AG10803 (cell line): ENCODE measurements at places on chromosomes 12 and 14.

DNA sequence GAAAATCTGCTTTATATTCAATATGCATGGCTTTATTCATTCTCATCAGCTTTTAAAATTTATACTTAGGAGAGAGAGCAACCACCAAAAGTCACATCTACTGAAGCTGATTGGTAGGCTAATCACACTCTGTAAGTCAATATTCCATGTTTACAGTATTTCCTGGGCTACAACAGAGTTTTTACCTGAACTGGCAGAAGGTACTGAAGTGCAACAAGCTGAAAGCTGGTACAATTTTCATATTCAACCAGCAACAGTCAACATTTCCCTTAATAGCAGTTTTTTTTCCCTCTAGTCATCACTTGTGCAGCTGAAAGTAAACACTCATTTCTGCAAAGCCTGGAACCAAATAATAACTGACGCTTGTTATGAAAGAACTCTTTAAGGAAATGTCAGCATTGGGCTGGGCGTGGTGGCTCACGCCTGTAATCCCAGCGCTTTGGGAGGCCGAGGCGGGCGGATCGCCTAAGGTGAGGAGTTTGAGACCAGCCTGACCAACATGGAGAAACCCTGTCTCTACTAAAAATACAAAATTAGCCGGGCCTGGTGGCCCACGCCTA lies 12.9 kb downstream of the BRAP start:
- no peak for DNase-seq

DNA sequence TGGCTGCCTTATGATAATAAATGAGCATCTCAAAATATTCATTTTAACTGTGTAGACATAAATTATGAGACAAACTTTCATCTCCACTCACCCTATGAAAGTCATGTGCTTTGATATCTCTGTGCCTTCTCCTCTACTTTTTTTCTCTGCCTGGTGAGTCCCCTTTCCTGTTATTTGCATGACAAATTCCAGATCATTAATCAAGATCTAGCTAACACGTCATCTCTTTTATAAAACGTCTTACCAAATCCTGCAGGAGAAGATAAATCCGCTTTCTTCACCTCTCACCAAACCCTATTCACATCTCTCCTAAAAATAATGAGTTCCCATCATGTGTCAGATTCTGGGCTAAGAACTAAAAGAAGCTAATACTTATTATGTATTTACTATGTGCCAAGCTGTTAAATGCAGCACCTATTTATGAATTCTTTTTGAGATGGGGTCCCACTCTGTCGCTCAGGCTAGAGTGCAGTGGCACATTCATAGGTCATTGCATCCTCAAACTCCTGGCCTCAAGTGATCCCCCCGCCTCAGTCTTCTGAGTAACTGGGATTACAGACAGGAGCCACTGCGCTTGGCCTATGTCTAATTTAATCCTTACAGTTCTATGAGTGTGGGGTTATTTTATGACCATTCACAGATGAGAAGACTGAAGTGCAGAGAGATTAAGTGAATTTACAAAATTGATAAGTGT lies 26.7 kb downstream of the SPX start:
- DNase-seq = no peak

- DNase-seq = peak; percentile 88
Observed at GRCh38 chr12:18998343-18999261, 130.9 kb upstream of the PLEKHA5 start.

DNA sequence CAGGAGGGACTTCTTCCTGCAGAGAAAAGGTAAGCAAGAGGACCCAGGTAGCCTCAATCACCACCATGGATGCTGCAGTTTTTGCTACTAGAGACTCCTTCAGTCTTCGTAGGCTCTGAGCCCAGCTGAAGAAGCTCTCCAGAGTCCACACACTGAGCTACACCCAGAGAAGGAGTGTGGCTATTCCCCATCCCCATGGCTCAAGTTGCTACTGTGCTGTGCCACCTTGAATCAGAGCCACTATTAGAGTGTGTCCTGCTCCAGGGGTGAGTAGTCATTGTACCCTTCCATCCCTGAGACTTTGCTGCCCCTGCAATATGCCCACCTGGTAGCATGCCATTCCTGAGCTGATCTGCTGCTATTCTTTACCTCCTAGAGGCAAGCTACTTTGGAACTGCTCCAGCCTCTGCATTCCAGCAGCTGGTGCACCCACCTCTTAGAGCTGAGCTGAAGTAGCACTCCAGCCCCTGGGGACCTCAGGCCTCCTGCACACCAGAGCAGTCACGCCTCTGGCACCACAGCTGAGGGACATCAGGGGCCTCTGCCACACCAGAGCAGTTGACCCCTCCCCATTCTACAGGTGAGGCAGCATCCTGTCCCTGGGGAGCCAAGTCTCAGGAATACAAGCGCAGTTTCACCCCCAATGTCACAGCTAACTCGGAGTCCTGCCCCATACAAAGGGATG lies 213.0 kb downstream of the TRHDE start:
- no peak for DNase-seq

GRCh38 chr14:49497725-49498348 lies 88.3 kb downstream of the RPS29 start:
- DNase-seq = peak; percentile 69

GRCh38 chr12:107912421-107913004 lies 138.0 kb downstream of the ASCL4 start:
- peak; percentile 8 for DNase-seq
